ENCODE measurements at places on chromosomes 7 and 10. TPM values are rescaled to one million over a fixed set of nuclear protein-coding genes. Genes with fewer than 3 reads are reported as not detected.

GRCh38 chr10:51077074-51077473, 2.8 kb downstream of the PRKG1 start:
- no peak for ATAC-seq

GRCh38 chr10:103792547-103792946, 62.8 kb downstream of the SH3PXD2A start:
- ATAC-seq: no peak

DNA sequence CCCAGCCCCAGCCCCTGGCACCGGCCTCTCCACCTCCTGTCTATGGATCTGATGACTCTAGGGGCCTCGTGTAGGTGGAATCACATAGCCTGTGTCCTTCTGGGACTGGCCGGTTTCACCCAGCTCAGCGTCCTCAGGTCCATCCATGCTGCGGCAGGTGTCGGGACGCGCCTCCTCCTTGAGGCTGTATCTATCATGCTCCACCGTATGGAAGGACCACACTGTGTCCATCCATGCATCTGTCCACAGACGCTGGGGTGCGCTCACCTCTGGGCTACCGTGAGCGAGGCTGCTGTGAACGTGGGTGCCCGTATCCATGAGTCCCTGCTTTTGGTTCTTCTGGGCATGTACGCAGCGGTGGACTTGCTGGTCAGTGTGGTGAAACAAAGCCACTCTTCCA, 281.1 kb downstream of the MAD1L1 start:
- ATAC-seq: no peak

DNA sequence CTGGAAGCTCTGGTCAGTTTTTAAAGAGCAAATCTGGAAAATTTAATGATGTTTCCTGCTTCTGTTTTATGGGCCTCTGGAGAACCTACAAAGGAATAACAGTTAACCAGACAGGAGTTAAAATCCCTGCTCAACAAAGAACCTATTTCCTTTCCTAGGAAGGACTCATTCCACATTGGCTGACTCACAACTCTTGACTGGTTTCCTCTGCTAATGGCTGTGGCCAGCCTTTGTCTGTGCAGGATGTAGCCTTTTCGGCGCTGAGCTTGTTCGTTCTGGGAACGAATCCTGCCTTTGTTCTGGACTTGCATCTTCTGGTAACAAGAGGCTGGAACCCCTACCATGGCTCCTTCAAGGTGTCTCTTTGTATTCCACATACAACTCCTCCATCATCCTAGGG, 112.8 kb upstream of the PDCD4 start:
- ATAC-seq: no peak

- no peak for ATAC-seq
Measured at GRCh38 chr10:126201603-126202002, 186.7 kb downstream of the ADAM12 start.

The ENTPD1 gene
- 4.5 TPM for total RNA-seq

- ATAC-seq: no peak
Measured at GRCh38 chr10:3830946-3831345, 45.9 kb upstream of the KLF6 start.

DNA sequence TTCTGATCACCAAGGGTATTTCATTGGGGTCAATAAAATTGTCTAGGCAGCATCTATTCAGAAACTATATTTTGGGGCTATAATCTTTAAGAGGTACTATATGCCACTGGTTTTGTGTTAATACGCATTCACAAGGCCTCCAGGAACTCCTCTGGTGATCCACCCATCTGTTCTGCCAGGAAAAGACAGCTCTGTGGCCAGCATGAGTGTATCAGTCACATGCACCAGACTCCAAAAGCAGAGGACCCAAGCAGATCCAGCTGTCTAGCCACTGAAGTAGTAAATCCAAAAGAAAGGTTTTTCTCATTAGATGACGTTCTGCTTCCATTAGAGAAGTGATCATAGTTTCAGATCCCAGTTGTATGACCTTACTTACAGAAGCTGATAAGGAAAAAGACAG, 199.6 kb upstream of the CELF2 start:
- no peak for ATAC-seq

DNA sequence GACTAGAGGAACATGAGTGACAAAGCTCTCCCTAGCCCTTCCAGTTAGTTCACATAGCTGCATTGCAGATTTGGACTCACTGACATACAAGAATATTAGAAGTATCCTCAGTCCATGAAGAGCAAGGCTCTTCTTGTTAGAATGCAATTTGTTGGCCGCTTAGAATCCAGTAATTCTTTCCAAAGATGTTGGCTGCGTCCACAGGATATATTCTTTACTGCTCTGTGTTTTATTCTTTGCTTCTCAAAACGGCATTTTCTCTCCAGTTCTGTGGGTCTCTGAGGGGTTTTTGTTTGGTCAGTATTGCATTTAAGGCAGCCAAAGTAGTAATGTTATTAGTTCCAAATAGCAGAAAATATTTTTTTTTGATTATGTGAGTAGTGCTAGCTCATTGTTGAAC, 588.6 kb downstream of the DNAJB9 start:
- ATAC-seq: no peak

All from activated T-helper 17 cell treated with anti-CD3 and anti-CD28 coated beads, Interleukin-2, amount 50 U/mL, for 72 hours (primary cell).